ENCODE measurements at places on chromosomes 12 and 14.

- no peak for DNase-seq
Observed at GRCh38 chr14:85295318-85295717, 234.6 kb upstream of the FLRT2 start.

DNA sequence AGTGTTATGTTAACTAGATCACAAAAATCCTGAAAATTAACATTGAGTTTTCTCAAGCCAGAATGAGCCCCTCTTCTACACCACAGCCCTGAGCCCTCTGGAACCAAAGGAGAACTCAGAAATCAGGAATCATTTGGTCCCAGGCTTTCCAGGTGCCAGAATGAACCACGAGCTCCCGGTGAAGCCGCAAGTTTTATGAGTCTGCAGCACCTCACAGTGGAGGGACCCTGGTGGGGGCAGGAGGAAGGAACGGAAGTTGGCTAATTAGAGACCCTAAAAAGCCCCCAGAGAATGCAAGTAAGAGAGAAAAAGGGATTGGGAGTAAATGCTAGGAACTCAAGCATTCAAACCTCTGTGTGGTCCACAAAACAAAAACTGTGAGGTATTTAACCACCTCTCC, 52.9 kb upstream of the BCL2L14 start:
- DNase-seq = no peak

DNA sequence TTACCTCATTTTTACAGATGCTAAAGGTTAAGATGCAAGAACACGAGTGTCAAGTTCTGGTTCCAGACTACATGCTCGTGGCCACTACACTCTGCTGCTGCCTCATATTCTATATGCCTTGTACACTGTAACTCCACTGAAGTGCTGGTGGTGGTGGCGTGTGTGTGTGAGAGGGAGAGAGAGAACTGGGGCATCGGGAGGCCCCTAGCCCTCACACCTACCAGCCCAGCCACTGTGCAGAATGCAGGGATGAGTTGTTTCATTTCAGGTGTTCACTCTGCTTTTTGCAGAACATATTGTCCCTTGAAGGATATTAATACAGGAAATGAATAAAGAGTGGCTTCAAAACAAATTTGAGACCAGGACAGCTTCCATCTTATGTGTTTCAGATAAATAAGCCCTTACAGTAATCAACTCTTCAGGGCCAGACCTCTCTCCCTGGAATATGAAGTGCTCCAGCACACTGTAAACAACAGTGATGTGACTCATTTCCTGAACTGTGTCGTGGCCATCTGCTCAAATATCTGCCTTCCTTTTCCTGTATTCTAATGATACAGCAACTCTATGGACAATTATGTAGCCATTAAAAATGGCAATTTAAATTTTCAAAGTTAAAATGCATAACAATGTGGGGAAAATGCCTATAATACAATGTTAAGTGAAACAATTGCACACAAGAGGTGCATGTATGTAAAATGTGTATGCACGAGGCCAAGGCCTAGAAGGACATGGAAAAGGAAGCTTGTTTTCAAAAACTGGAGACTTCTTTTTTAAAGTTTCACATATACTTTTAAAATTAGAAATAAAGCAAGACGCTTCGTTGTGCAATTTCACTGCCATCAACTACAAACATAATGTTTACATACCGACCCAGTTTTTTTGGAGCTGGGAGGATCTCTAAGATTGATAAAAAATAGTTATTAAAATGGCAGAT, 215.4 kb downstream of the PELI2 start:
- DNase-seq = no peak

DNA sequence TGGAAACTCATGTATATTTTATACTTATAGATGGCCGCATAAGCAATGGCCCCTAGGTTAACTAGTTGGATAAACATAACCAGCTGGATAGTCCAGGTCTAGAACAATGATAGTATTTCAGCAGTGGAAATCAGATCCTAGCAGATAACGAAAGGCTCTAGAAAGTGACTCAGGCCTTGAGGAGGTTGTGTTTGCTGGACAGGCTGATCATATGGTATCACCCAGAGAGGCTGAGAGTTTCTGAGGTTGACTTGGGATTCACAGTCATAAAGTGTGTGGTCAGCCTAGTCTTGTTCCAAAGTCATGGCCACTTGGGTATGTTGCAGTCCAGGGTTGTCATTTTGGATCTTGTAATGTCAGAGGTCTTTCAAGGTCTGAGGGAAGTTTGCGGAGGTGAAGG, 16.8 kb downstream of the FLVCR2 start:
- DNase-seq = no peak

GRCh38 chr12:76031414-76032042, at the start of gene PHLDA1:
TSS of gene PHLDA1 (minus strand) at chr12:76031776.
- DNase-seq = peak; percentile 88

GRCh38 chr12:50251619-50252252, 31.6 kb downstream of the LIMA1 start:
- no peak for DNase-seq

GRCh38 chr14:96363751-96364336, 518 bp downstream of the GSKIP start:
- no peak for DNase-seq

DNA sequence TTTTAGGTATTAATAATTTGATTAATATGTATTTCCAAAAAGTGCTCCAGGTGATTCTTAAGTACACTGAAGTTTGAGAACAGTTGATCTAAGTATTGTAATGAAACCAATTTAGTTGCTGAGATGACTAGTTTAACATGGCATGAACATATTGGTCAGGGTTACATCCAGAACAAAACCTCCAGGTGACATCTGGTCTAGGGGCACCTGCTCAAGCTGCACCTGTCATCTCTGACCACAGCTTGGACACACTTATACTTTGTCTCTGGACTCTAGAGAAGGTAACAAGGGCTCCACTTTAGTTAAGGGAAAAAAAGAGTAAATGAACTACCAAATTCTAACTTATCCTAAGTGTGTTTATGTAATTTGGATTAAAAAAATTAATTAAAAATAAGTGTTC, 8.1 kb downstream of the ARID2 start:
- no peak for DNase-seq

DNA sequence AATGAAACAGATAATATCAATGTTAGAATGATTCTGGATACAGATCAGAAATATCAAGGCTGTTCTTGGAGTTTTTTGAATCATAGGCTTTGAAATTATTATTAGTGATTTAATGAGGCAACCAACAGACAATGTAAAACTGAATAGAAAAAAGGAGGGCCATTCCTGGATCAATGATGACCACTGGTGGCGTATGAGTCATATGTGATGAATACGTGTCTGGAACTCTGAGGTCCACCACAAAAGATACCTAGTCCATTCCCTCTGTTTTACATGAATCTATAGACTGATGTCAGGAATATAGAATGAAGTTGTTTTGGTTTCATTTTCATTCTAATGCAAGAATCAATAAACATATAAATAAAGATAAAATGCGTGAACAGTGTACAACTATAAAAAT, 78.3 kb upstream of the RTL1 start:
- no peak for DNase-seq

DNA sequence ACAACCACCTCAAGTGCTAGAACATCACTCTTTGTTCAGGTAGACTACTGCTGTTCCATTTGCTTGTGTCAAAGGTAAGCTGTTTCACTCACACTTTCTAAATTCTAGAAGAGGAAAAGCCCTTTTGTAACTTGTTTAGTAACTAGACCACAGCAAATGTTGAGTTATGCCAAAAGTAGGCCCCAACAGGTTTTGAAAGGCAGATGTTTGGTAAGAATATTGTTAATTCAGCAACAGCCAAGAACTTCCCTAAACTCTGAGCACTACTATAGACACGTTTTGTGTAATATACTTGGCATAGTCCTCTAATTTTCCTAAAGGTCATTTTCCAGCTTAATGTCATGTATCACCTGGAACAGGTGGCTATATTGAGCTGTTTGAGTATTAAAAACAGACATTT, 79.0 kb downstream of the DCAF5 start:
- DNase-seq = no peak

- no peak for DNase-seq
Observed at GRCh38 chr12:113897406-113897805, 68.7 kb downstream of the RBM19 start.

Data from AG09309 (cell line).